ENCODE measurements at places on chromosomes 16 and 17. TPM values are rescaled to one million over a fixed set of nuclear protein-coding genes. Genes with fewer than 3 reads are reported as not detected.

GALNS gene
- 81.3 TPM for total RNA-seq

MNT gene
- total RNA-seq, result 68.5 TPM

GRCh38 chr16:11649276-11649675 is 19.0 kb upstream of the SNN start:
- H3K36me3 ChIP-seq, result no peaks in the 10 kb centered on the region
- DNase-seq, result no peak
- H3K4me1 ChIP-seq, result no peaks in the 10 kb centered on the region
- H3K4me3 ChIP-seq, result no peak overlapping the region

- H3K36me3 ChIP-seq, result no peaks in the 10 kb centered on the region
- H3K4me1 ChIP-seq, result no peaks in the 10 kb centered on the region
- H3K4me3 ChIP-seq, result no peak overlapping the region
- H3K27me3 ChIP-seq, result no peaks in the 10 kb centered on the region
Observed at GRCh38 chr17:13492737-13493122, 109.0 kb downstream of the HS3ST3A1 start.

EPX gene
- total RNA-seq, result not detected

All from B cell (primary cell).